ENCODE measurements at places on chromosomes 12 and 14.

DNA sequence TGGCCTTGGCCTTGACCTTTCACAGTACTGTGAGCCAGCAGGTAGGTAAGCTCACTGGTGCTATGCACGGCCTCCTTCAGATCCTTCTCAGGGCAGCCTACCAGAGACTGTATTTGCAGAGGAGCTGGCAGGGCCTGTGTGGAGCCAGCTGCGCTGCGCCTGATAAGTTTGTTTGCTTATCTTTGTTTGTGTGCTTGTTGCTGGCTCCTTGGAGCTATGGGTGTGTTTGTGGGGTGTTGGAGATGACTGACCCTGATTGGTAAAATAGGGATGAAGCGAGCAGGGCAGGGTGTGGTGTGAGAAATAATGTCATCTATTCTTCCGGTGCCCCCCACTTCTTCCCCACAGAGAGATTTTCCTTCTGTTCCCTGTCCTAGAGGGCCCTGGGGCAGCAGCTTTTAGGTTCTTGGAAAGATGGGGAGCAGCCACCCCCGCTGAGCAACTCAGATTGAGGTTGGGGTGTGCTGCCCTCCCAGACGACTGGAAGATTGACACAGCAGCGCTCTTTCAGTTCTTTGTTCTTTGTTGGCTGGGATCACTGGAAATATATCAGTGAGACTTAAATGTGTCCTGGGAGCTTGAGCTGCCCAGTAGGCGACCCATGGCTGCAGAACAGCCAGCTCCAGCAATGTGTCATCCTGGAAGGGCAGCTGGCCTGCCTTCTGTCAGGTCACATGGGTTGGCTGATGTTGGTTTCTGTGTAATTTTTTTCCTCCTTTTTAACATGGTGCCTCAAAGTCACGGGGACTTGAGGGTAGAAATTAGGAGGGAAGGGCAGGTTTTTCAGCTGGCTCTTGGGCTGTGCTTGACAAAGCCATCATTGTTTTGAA is 19.6 kb downstream of the MLXIP start:
- peak; percentile 11 for DNase-seq

DNA sequence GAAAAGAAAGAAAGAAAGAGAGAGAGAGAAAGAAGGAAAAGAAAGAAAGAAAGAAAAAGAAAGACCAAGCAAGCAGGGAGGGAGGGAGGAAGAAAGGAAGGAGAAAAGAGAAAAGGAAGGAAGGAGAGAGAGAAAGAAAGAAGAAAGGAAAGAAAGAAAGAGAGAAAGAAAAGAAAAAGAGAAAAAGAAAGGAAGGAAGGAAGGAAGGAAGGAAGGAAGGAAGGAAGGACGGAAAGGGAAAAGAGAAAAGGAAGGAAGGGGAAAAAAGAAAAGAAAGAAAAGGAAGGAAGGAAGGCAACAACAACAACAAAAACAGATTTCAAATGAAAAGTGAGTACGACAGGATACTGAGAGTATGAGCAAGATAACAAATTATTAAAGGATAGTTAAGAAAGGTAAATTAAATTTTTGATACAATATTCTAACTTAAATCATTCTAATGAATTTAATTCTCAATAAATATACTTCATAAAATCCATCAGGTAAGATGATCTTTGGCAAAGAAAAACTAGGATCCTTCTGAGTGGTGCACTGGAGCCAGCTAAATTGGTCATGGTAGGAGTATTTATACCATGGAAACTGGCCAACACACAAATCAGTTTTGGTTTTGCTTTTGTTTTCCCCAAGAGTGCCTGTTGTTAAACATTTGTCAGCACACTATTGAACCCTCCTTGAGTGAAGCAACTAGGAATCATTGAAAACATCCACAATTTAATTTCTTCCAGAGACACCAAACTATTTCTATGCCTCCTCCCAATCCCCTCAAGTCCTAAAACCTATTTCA is 56.1 kb upstream of the DYRK2 start:
- peak; percentile 61 for DNase-seq

- peak; percentile 22 for DNase-seq
These were observed 32.4 kb downstream of the FERMT2 start for GRCh38 chr14:52918486-52918885.

DNA sequence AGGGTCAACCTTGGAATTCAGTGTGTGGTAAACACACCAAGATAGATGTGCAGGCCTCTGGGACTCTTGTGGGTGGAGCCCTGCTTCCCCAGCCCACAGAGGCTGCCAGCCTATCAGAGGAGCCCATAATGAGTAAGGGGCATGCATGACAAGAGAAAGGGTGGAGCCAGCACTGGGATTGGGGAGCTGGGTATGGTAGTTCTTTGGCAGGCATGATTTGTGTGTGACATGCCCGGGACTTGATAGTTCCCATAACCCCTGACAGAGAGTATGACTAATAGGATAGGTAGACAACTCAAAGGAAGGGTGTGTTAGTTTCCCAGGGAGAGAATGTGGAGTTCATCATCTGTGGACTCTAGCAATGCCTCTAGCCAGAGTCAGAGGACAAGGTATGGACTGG is 143.0 kb downstream of the EMP1 start:
- DNase-seq = no peak

- no peak for DNase-seq
These were observed 156.3 kb upstream of the LRIG3 start for GRCh38 chr12:59076622-59077021.

- DNase-seq = no peak
These were observed 260.0 kb downstream of the CACNA1C start for GRCh38 chr12:2312770-2313169.

GRCh38 chr12:93060666-93061472 is 131.8 kb upstream of the EEA1 start:
- DNase-seq = peak; percentile 93

- no peak for DNase-seq
These were observed 400.5 kb downstream of the ETNK1 start for GRCh38 chr12:23025372-23026016.

DNA sequence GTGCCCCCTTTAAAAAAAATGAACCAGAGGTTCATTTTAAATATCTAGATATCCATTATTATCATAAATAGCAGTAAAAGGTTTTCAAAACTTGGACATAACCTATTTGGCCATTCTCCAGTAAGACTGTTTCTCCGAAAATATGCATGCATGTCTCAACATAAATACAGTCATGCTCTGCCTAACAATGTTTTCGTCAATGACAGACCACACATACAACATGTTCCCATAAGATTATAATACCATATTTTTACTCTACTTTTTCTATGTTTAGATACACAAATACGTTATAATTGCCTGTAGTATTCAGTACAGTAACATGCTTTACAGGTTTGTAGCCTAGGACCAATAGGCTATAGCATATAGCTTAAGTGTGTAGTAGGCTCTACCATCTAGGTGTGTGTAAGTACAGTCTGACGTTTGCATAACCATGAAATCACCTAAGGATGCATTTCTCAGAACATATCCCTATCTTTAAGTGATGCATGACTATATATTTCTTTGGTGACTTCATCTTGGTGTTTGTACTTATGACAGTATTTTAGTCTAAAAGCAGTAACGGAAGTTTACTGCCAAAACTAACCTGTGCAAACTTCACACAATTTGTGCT is 3.2 kb downstream of the TMEM19 start:
- DNase-seq = no peak

GRCh38 chr12:23887055-23887835 is 62.2 kb downstream of the SOX5 start:
- no peak for DNase-seq

GRCh38 chr12:92488735-92489134 is 214.1 kb upstream of the PLEKHG7 start:
- no peak for DNase-seq

GRCh38 chr12:3257411-3257810 is 180.2 kb downstream of the TSPAN9 start:
- DNase-seq = no peak

GRCh38 chr12:50776749-50777728 is 13.1 kb downstream of the ATF1 start:
- DNase-seq = no peak

DNA sequence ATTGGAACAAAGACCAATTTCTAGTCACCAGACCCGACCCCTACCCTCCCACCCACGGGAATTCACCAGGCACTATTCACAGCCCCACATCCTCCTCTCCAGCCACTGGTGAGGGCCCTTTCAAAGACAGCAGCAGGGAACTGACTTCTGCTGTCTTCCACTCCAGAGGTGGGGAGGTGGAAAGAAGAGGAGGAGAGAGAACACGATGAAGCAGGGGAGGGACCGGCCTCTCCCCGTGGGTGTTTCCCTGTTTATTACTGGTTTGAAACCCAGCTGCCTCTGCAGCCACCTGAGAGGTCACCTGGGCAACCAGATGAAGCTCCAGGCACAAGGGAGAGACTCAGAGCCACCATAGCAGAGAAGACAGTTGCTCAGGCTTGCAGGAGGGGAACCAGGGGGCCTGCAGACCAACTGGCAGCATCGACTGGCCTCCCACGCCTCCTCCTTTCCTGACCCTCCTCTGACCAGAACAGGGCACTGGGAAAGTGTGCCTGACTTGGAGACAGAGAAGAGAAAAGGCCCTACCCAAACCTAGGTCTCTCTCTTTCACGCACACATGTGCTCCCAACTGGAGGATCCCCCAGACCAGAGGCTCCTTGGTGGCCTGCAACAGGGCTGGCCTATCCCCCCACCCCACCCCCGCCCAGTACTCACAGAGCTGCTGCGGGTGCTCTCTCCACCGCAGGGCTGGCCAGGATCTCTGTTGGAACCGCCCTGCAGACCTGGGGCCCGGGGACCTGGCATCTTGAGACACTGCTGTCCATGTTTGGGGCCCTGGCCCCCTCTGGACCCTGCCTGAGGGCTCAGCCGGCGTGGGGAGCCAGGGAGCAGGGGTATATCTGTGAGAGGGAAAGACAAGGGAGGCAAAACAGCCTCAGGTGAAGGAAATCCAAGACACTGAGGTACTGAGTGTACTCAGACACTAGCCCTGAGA is 22.8 kb downstream of the ANO2 start:
- no peak for DNase-seq

GRCh38 chr14:29892327-29892726 is 35.3 kb downstream of the PRKD1 start:
- DNase-seq = no peak

DNA sequence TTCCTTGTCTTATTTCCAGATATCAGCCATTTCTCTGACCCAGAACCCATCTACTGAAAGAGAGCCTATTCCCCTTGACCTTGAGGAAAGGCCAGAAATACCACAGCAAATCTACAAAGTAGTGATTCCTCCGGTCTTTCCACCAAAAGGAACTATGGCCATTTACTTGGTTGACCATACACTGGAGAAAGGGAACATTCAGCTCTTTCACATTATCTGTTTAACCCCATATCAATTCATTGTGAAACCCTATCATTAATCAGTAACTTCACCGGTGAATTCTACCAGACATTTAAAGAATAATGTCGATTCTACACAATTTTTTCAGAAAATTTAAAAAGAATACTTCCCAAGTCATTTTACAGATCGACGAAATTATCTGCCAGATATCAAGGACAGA is 265.7 kb upstream of the CLEC14A start:
- DNase-seq = no peak

DNA sequence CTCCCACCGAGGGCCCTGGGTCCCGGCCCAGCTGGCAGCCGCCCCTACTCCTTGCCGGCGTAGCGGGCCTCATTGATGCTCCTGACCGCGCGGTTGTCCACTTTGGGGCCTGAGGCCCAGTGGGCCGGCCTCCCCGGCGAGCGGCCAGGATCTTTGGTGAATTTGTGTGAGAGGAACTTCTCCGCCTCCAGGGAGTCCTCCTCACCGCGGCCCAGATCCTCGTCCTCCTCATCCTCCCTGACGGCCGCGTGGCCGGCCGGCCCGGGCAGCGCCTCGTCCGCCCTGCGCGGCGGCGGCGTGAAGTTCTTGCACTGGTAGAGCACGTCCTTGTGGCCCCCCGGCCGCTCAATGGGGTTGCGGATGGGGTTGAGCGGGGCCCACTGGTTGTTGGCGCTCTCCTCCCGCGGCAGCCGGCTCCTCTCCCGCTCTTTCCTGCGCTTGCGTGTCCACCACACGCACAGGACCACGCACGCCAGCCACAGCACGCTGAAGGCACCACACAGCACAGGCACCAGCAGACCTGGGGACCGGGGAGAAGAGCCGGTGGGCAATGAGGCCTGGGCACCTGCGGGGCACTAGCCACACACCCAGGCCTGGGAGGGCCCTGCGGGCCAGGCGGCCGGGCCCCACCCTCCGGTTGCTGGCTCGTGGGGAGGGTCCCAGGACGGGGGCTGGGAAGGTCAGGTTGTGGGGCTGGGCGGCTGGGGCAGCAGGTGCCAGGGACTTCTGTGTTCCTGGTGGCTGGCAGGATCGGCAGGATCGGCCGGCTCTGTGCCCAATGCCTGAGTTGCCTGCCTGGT is 25.7 kb downstream of the JAG2 start:
- DNase-seq = no peak

DNA sequence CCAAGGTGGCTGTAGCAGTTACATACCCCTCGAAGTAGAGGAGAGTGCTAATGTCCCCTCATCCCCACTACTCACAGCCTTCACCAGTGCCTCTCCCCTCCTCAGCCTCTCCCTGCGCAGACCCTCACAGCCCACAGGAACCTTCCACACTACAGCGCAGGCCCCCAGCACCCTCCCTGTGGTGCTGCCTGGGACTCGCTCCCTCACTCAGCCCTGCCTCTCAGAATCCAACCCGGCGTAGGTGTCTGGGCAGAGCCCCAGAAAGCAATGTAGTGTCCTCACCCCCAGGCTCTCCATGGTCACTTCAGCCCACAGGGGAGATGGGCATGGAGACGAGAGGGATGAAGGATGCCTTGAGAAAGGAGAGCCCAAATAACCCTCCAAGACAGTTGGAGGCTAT is 10.9 kb upstream of the ZNF740 start:
- DNase-seq = no peak

GRCh38 chr12:131615326-131616042 is 95.4 kb upstream of the SFSWAP start:
- DNase-seq = no peak

DNA sequence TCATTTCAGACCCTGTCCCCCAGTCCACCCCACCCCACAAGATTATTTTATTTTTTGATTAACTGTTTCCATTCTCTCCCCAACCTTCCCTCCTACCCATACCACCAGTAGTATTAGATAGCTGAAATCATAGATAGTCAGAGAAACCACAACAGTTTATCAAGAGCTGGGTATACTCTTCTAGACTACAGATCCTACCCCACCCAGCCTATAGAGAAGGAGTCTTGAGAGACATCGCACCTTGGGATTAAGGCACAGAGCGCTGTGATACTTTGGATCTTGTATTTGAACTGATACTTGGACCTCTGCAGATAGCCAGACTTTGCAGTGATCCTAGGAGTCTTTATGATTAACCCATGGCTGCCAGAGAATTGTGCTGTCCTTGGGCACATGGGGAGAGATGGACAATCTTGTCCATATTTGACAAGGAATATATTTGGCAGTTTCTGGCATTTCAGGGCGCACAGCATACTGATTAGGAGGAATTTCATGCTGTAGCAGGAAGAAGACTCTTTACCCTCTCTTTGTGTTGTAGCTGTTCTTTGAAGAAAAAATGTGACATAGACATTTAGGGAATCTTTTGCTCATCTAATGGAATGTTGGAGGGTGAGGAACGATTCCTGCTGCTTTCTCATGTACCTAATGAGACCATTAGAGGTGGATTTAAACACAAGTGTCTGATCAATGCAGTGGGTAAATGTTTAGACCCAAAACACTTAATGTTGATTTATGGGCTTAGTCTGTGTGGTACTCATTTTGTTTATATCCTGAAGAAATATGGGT is 982 bp downstream of the RBMS2 start:
- peak; percentile 52 for DNase-seq

GRCh38 chr12:131622422-131622955 is 88.4 kb upstream of the SFSWAP start:
- no peak for DNase-seq
